Tracheal epithelial cell (primary cell): ENCODE measurements at places on chromosomes 7 and 10. TPM values are rescaled to one million over a fixed set of nuclear protein-coding genes. Genes with fewer than 3 reads are reported as not detected.

The CYP2W1 gene
- total RNA-seq = 0.24 TPM in 1 of 2 replicates, not detected in the other

The GTF2IRD2 gene
- total RNA-seq = 2.1 and 2.9 TPM in 2 replicates

The SLC13A1 gene
- total RNA-seq = not detected in 2 replicates

The AGBL3 gene
- total RNA-seq = 0.64 and 0.96 TPM in 2 replicates

The CXCL12 gene
- total RNA-seq = 0.48 TPM in 1 of 2 replicates, not detected in the other

The EVX1 gene
- not detected in 2 replicates for total RNA-seq

The FAM131B gene
- 0.21 and 0.24 TPM in 2 replicates for total RNA-seq

The PRSS37 gene
- not detected in 2 replicates for total RNA-seq

The ZNF467 gene
- total RNA-seq = 0.43 and 1.2 TPM in 2 replicates

The PRPS1L1 gene
- total RNA-seq = not detected in 2 replicates

The RBP3 gene
- total RNA-seq = not detected in 2 replicates

The MRLN gene
- total RNA-seq = not detected in 2 replicates

The BHLHA15 gene
- 0.85 and 3.4 TPM in 2 replicates for total RNA-seq

The CPN1 gene
- not detected in 2 replicates for total RNA-seq

The ZP3 gene
- total RNA-seq = 41.7 and 43.9 TPM in 2 replicates

The LIPK gene
- total RNA-seq = 0.43 and 0.48 TPM in 2 replicates

The COL1A2 gene
- 0.85 and 3.1 TPM in 2 replicates for total RNA-seq

The NANOS1 gene
- 0.64 and 1.7 TPM in 2 replicates for total RNA-seq

The ZNF32 gene
- total RNA-seq = 27.3 and 29.2 TPM in 2 replicates

The ANXA8L1 gene
- 183 and 261 TPM in 2 replicates for total RNA-seq

The ARPC1B gene
- 356 and 357 TPM in 2 replicates for total RNA-seq

The DOCK4 gene
- total RNA-seq = 7.0 and 10.6 TPM in 2 replicates

The PPP1R9A gene
- 0.85 and 6.0 TPM in 2 replicates for total RNA-seq
